ENCODE measurements at places on chromosomes 4 and X.
A peak's percentile ranks its signal among the peaks of the same experiment; 100 is the strongest.

GRCh38 chrX:155893521-155893920 lies 12.4 kb downstream of the VAMP7 start:
- no peak for DNase-seq

DNA sequence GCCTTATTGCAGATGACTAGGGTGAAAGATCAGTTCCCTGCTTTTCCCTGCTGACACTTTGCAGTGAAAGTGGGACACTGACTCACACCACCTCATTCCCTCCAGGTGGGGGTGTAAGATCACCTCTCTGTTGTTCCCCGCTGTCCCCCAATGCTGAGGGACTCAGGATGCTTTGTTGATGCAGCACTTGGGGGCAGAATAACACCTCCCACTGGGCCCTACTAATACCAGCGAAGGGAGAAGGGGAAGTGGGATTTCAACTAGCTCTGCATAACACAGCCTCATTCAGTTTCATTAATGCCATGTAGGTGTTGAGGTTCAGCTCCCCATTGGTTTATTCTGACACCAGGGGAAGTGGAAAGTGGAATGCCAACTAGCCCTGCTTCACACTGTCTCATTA lies 43.6 kb upstream of the IL1RAPL2 start:
- no peak for DNase-seq

DNA sequence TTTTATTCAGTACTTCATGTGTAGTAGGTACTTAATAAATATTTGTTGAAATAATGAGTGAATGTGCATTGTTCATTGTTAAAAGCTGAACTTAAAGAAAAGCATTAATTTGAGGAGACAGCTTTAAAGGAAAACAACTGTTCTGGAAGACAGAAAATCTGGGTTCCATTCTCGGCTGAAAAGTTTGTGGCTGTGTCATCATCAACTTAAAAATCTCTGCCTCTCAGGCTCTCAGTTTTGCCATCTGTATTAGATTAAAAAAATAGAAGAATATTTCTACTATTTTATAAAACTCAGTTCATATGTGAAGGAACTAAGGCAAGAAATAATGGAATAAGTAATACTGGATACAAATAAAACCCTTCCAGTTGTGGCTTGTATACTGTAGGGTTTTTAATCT lies 62.5 kb downstream of the FSTL5 start:
- no peak for DNase-seq

- DNase-seq = no peak
These were observed 39.6 kb downstream of the DKK2 start for GRCh38 chr4:106996490-106996889.

DNA sequence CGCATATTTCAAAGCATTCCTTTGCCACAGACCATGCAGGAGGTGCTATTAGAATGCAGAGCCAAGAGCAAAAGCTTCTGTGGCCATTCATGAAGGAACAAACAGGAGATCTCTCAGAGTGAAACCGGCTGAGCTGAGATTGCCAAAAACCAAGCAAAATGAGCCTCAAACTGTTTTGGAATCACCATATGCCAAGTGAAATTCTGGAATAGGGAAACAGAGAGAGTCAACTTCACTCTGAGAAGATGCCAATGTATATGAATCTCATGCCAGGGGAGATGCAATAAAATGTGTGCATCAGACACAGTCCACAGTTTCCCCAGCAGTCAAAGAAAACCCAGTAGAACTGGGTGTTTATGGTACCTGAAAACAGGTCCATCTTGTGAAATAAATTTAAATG lies 42.3 kb downstream of the SRPX start:
- no peak for DNase-seq

GRCh38 chr4:80646061-80646460 lies 310.5 kb downstream of the CFAP299 start:
- DNase-seq = no peak

- DNase-seq = no peak
These were observed 223.8 kb upstream of the BOD1L1 start for GRCh38 chr4:13851085-13851940.

GRCh38 chr4:28444886-28445496 lies 1584.3 kb downstream of the STIM2 start:
- no peak for DNase-seq

DNA sequence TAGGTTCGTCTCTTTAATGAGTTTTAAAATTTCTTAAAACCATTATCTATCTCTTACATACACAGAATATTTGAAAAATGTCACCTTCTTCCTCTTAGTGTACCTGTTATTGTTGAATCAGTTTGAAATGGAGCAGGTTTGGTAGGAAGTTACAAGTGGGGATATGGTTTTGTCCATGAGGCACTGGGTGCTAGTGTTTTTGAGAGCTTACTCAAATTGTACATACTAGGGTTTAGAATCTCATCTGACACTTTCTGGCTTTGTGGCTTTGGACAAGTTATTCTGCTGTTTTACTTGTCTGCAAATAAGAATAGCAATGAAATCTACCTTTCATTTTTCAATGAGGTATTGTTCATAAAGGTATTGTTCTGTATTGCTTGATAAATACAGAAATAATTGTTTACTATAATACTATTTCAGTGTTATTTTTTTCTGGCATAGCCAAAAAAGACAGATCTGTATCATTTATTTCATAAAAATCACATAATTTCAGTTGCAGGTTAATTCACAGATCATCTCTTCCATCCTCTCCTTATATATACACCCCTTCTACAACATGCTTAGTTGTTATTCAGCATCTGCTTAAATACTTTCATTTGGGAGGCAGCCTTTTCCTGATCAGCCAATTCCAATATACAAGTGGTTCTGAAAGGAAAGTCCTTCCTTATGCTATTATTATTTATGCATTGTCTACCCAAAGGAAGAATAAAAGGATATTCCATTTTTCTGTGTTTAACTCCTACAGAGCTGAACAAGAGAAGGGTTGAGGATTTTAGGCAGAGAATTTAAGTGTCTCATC lies 13.3 kb downstream of the NCAPG start:
- DNase-seq = no peak

GRCh38 chrX:4925911-4926310 lies 1212.5 kb upstream of the PRKX start:
- no peak for DNase-seq

- no peak for DNase-seq
These were observed 59.3 kb downstream of the WDFY3 start for GRCh38 chr4:84907145-84907544.

GRCh38 chr4:152014280-152014679 lies 253.5 kb upstream of the GATB start:
- no peak for DNase-seq

DNA sequence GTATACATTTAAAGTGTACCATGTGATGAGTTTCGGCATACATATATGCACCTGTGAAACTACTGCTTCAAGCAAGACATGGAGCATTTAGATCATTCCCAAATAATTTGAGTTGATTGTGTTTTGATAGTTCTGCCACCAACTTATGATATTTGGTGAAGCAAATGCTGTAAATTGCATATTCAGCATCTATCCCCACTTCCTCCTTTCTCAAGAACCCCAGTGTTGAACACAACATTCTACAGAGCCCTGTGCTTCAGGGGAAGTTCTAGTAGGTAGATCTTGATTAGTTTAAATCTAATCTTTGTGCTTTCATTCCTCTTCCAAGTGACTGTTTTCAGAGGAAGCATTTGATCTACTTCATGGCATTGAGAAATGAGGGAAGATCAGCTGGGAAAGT lies 5.4 kb upstream of the SHROOM3 start:
- no peak for DNase-seq

- DNase-seq = no peak
These were observed 365.3 kb downstream of the MAPK10 start for GRCh38 chr4:85994576-85994975.

DNA sequence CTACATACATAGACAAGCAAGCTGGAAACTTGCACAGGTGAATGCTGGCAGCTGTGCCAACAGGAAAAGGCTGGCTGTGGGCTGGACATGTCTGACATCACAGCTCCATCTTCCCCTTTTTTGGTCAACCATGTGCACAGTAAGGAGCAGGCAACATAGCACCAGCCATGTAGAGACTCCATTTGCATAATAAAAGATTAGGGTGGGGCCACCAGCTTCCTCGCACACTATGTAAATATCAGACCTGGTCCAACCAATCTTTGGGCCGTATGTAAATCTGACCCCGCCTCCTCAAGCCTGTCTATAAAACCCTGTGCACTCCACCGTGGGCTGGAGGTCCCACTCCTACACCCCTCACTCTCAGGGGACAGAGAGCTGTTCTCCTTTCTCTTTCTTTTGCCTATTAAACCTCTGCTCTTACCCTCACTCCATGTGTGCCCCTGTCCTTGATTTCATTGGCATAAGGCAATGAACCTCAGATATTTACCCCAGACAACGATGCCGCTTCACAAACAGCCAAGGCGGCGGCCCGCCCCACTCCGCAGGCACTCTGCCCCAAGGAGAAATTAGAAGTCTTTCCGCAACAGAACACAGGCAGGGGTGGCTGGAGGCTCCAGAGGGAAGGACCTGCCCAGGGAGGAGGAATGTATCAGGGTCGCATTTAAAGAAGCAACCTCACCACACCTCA lies 862.2 kb downstream of the TRIML1 start:
- no peak for DNase-seq

- no peak for DNase-seq
These were observed 145.8 kb upstream of the HCCS start for GRCh38 chrX:10965174-10965798.

DNA sequence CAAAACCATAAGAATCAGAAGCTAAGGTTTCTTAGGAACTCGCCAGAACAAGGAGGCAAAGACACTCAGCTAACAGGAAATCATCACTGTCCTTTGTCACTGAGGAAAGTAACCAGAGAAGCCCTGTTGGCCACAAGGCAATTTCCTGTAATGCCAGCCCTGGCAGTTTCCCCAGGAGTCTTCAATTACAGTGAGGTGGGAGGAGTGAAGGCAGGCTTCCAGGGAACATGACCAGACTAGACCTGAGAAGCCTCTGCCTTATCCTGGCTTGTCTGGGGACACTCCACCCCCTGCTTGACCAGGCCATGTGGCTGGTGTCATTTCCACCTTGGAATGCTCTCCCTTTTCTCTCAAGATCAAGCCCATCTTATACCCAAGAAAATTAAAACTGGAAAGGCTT lies 125.3 kb downstream of the COL4A6 start:
- DNase-seq = no peak

- no peak for DNase-seq
These were observed 160.0 kb upstream of the PDE5A start for GRCh38 chr4:119788349-119789266.

- no peak for DNase-seq
These were observed 1722.9 kb upstream of the PCDH10 start for GRCh38 chr4:131426023-131426758.

GRCh38 chr4:56657818-56658217 lies 23.3 kb downstream of the HOPX start:
- no peak for DNase-seq

GRCh38 chr4:14874990-14875389 lies 127.3 kb upstream of the CPEB2 start:
- DNase-seq = peak; percentile 3

DNA sequence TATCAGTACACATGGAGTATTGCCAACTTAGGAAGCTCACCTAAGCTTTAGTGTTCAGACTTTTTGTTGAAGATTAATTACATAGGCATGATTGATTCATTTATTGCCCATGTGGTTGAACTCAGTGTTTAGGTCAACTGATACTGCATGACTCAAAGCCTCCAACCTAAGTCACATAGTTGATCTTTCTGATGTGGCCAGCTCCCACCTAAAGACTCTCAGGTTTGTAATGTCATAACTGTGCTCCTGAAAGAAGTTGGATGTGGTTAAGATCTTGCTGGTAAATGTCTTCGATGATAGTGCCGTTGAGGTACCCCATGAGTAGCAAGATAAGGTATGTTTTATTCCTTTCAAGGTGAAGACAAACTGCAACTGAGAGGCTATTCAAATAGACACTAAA lies 192.5 kb downstream of the EDA start:
- DNase-seq = no peak

GRCh38 chr4:20383283-20383682 lies 131.6 kb downstream of the SLIT2 start:
- DNase-seq = no peak

DNA sequence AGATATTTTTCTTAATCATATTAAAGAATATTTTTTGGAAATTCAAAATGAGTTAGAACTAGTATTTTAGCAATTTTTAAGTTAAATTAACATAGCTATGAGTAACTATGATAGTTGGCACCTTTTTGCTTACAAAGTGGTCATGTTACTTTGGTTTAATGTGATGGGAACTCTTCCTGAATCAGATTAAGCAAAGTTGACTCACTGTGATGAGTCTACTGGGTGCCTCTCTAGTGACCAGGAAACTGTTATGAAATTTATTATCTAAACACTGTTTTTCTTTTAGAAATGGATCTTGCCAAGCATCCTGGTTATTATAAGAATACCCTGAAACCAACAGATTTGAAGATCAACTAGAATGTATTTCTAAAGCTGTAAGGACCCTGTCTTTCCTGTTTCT lies 985.8 kb downstream of the TRAM1L1 start:
- no peak for DNase-seq

GRCh38 chrX:135984791-135985156 lies 461 bp upstream of the SLC9A6 start:
- no peak for DNase-seq
